ENCODE measurements at places on chromosomes 2 and 18.

GRCh38 chr2:179580378-179581146 lies 280.9 kb downstream of the ZNF385B start:
- DNase-seq: no peak

DNA sequence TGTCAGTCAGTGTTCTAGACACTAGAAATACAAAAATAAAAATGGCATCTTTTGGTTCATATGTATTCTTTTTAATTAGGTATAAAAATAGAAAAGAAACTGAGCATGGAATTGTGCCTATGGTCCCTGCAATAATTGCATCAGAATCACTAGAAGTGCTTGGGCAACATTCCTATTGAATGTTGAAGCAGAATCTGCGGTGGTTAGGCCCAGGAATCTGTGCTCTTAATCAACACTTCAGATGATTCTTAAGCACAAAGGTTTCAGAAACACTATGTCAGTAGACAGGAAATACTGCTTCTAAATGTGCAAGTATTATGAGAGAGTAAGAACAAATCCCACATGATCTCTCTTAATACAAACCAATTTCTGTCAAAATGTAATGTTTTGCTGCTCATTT lies 20.3 kb upstream of the RBBP8 start:
- no peak for DNase-seq

GRCh38 chr18:53117851-53118250 lies 777.9 kb downstream of the DCC start:
- DNase-seq: no peak

GRCh38 chr2:84840306-84840705 lies 40.6 kb downstream of the TRABD2A start:
- no peak for DNase-seq

DNA sequence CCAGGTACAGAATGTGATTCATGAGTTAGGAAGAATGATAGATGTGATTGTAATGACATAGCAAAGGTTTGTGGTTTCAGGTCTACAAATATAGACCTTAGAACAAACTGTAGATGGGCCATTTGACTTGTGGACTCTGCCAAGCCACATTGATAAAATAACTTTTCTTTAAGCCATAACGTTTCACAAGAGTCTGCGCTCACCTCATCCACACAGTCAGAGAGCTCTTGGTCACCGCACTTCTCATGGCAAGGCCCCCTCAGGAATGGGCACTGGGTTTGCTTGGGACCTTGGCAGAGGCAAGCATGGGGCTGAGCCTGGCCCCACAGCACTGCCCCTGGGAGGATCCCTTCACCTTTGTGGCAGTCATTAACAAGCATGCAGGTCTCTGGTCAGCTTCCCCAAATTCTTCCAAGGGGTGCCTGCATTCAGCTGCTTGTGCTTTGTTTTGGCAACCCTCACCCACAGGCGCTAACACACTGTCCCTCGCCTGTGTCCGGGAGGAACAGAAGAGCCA lies 14.0 kb downstream of the ARMC9 start:
- DNase-seq: no peak

DNA sequence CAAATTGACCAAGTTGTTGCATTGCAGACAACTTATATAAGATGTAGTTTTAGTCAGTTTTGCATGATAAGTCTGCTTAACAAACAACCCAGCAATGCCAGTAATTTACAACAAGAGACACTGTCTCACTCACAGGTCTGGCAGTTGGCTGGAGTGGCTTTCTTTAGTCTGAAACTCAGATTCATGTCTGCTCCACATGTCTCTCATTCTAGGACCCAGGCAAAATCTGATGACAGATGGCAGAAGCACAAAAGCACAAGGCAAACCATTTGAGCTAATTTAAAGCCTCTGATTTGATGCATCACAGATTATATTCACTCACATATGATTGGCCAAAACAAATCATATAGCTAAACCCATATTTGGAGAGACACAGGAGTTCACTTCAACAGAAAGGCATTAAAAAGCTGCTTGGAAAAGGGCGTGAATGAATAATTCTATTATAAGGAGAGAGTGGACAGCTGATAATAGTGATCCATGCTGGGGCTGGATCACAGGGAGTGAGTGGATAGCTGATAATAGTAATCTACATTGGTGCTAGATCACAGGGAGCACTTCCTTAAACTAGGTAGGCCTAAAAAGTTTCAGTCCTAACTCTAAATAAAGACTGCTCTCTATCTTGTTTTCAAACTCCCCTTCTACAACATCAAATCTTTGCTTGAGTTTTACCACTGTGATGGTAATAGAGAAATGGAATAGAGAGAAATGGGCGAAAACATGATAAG lies 593.2 kb upstream of the ZNF804A start:
- no peak for DNase-seq

- no peak for DNase-seq
Measured at GRCh38 chr18:48884306-48884705, 66.5 kb downstream of the SMAD7 start.

DNA sequence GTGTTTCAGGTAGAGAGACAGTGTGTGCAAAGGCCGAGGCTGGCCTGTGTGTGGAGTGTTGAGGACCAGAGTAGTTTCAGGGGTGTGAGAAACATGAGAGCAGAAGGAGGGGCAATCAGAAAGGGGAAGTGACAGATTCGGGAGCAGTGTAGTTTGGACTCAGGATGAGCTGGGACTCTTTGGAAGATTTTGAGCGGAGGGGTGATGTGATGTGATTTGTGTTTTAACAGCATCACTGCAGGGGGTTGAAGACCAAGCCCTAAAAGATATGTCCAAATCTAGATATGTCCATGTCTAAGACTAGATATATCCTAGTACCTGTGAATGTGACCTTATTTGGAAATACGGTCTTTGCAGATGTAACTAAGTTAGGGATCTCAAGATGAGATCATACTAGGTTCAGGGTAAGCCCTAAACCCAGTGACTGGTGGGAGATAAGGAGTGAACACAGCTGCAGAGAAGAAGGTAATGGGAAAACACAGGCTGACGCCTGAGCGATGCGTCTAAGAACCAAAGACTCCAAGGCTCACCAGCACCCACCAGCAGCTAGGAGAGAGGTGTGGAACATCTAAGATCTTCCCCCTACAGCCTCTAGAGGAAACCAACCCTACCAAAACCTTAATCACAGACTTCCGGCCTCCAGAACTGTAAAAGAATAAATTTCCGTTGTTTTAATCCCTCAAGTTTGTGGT lies 38.5 kb upstream of the MYO3B start:
- no peak for DNase-seq

DNA sequence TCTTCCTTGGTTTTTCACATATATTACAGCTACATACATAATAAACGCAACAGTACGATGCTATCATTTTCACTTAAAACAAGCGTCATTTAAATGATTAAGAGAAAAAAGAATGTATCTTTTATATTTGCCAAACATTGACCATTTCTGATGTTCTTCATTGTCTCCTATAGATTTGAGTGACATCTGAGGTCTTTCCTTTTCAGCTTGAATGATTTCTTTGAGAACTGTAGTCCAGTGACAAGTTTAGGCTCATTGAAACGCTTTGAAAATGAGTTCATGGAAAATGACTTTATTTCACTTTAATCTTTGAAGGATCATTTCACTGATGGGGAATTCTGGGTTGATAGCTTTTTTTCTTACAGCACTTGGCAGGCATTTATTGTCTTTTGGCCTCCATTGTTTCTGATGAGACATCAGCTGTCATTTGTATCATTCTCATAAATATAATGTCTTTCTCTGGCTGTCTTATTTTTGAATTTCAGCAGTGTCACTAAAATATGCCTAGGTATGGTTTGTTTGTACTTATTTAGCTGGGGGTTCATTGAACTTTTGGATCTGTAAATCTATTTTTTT lies 10.9 kb downstream of the TGIF1 start:
- no peak for DNase-seq

DNA sequence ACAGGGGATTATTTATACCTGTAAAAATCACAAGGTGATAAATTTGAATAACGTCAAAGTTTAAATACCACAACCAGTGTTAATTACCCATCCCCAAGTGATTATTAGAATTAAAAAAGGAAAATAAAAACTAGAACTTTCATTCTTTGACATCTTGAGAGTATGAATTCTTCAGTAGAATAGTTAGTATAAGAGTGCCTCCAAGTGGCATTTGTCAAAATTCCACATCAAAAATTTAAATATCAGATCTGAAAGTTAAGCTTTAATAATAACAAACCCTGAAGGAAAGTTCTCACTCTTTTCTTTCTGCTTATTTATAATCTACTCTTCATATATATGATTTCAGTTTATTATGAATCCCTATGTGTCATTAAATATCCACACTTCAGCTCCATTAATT lies 273.7 kb upstream of the KYNU start:
- DNase-seq: no peak

GRCh38 chr2:12005886-12006681 lies 259.7 kb downstream of the LPIN1 start:
- DNase-seq: peak; percentile 78

- DNase-seq: no peak
Measured at GRCh38 chr2:209424199-209424701, 403 bp downstream of the MAP2 start.

DNA sequence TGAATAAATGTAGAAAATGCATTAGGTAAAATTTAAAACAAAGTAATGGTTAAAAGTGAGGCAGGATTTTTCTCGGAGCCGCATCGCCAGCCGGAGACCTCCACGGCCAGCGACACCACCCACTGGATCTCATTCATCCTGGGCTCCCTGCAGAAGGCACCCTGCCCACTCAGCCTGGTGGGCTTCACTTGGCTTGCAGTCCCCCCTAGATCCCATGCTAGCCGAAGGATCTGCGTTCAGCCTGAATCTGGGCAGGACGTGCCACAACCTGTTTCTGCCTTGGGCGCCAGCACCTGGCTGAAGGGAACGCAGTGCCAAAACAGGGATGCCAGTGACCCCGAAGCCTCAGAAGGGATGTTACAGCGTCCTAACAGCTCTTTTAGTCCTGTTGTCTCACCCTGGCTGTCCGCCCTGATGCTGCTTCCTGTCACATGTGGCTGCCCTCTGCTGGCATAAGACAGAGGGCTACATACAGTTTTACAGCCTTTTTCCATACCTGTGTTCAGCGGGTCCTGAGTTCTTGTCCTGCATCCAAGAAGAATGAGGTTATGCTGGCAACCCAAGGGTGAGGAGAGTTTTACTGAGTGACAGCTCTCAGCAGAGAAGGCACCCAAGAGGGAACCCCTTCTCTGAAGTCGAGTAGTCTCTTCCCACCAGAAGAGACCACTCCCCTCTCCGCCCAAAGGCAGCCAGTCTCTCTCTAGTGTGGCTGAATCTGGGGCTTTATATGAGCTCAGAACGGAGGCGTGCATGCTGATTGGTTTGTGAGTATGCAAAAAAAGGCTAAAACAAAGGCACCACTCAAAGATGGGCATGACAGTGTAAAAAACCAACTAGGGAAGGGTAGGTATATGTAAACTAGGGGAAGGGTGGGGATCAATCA lies 173.1 kb upstream of the GYPC start:
- DNase-seq: peak; percentile 5

- DNase-seq: no peak
Measured at GRCh38 chr18:74748809-74749208, 151.1 kb downstream of the ZNF407 start.

GRCh38 chr2:51368250-51368649 lies 336.3 kb upstream of the NRXN1 start:
- no peak for DNase-seq

GRCh38 chr2:65436824-65437221 lies 4.4 kb upstream of the SPRED2 start:
- peak; percentile 87 for DNase-seq

DNA sequence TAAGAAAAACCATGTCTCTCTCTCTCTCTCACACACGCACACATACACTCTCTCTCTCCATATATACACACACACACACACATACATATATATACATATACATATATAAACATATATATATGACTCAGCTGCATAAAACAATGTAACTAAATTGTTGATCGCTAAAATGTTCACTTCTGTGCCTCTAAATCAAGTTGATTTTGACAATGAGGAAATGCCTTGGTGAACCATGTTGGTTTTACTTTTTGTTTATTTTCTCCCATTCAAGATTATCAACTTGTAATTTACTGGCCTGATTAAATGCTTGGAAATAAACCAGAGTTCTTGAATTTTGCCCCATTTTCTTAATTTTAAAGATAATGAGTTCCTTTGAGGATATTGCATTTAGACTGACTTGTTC lies 500.4 kb downstream of the PARD3B start:
- no peak for DNase-seq

DNA sequence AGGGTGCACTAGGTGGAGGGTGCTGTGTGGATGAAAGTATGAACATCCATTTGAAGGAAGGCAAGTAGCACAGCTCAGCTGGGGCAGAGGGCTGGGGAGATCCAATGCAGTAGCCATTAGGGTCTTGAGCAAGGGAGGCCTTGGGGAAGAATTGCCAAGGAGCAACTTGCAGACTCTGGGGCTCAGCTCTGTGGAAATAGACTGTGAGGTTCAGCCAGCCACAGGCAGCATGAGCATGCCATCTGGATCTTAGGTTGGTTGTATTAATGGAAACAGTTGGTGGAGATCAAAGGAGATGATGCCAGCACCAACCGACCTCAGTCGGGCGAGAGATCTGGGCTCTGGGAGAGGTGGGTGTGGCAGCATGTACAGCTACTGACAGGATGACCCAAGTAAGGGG lies 5.6 kb downstream of the ZAP70 start:
- no peak for DNase-seq

DNA sequence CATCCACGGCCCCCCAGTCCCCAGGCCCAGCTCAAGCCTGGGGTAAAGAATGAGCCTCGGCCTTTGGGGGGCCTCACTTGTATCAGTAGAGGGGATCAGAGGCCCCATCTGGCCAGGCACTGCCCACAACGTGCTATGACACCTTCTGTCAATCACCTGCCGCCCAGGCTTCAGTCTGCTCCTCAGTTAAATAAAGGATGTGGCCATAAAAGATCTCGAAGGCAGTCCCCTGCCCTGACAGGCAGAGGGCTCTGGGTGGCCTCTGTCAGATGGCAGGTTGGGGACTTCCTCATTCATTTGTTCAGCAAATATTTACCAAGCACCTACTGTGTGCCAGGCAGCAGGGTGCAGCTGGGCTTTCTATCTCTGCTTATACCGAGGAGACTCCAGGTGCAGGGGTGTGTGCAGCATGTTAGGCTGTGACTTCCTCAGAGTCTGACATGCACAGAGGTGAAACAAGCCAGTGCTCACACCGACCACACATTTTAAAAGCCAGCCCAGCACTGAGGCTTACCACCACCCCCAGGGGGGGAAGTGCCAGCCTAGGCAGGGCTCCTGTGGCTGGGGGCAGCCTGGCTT lies 166.4 kb downstream of the GALNT1 start:
- DNase-seq: no peak

DNA sequence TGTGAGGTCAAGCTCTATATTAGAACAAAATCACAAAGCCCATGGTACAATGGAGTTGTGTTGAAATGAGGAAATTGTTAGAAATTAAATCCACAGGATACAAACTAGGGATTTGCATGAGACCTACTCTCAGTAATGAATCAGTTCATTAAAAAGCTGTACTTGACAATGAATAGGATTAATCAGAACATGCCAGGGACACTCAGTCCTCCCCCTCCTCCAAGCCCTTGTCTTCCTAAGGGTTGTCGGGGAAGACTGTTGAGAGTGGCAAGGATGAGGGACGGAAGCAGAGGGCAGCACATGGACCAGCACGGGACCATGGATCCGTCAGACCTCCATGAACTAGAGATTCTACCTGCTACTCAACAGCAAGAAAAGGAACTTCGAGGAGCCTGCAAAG lies 39.8 kb downstream of the SPRED2 start:
- no peak for DNase-seq
